Activated B cell treated with CpG ODN at 0.5 μM for 24 hours (primary cell): ENCODE measurements at places on chromosomes 6 and 20.

- no peak for DNase-seq
Measured at GRCh38 chr6:108897371-108897770, 49.1 kb downstream of the ARMC2 start.

- peak; percentile 20 for DNase-seq
Measured at GRCh38 chr6:5214570-5215052, 46.1 kb downstream of the LYRM4 start.

DNA sequence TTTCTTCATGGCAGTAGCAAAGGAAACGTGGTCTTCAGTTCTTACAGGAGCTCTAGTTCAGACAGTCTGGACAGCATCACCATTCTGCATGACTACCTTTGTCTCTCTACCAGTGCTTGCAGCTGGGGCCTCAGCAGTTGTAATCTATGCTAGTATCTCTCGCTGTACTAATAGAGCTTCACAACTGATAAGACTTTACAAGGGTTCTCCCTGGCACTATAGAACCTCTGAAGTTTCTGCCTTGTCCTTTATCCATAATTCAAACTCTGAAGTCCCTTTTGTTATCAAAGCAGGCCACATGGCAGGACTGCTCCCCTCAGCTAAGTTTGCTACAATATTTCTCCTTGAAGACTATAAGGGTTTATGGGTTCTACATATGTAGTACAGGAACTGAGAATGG lies 842.1 kb upstream of the ADGRB3 start:
- DNase-seq = no peak

- no peak for DNase-seq
Measured at GRCh38 chr6:139325125-139325524, 33.3 kb upstream of the TXLNB start.

DNA sequence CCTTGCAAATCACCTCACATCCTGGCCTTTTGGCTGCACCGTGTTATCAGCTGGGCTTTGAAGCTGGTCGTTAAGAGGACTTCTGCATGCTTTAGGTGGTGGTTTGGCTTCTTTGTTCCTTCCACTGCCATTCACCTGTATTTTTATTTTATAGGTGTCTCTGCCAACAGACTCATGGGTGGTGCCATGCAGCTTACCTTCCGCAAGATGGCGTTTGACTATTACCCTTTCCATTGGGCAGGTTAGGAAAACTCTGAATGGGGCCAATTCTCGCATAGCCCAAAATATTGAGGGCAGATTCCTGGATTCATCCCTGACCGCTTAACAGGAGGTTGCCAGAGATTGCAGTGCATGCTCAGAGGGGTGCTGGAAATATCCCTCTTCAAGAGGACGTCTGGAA lies 32.4 kb downstream of the TAF11 start:
- no peak for DNase-seq

GRCh38 chr6:24910331-24910960 lies 25.3 kb downstream of the RIPOR2 start:
- peak; percentile 65 for DNase-seq

DNA sequence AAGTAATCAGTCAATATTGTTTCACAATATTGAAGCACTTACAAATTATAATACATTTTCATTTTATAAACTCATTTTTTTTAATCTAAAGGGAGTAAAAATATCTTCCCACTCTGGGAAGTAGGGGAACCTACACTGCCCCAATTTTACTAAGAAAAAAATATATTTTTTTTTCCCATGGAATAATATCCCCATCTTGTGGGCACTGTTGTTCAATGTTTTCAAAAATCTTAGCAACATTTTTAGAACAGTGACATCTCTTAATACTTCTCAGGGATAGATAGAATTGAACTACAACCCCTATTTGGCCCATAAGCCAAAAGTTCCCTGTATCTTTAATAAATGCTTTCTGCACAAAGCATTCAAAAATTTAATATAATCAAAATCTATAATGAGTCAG lies 42.9 kb downstream of the ARHGAP18 start:
- DNase-seq = no peak

DNA sequence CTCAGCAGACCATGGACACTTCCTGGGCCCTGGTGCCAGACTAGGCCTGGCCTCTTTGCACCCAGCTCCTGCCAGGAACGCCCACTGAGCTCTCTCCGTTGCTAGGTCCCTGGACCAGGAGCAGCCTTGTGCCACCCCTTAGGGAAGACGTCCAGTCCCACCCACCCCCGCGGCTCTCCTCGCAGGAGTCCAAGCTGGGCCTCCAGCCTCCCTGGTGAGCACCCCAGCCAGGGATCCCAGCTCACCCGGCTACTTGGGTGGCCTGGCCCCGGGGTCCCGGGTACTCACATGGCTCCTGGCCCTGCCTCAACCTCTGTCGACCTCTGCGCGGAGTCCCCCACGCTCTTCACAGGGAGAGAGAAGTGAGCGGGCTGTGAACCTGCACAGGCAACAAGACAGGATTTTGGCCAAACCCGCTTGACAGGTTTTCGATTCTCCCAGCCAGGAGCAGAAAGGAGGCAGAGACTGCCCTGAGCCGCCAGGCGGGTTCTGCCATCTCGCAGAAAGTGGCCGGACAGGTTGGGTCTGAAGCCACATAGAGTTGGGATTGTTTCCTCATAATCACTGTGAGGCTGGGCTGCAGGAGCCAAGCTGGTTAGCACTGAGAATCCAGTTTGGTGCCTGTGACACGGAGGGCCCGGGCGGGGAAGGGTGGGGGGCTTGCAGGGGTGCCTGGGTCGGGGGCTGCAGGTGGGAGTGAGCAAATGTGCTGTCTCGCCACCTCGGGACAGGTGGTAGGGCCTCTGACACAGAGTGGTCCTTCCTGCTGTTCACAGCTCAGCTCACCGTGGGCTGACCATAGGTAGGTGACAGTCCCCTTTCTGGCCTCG lies at the start of gene RBBP8NL:
Gene RBBP8NL (minus strand): TSS at position 368 of the 830 bp plus-strand sequence. CDS start 7,892 bp downstream, outside the sequence.
- DNase-seq = no peak

DNA sequence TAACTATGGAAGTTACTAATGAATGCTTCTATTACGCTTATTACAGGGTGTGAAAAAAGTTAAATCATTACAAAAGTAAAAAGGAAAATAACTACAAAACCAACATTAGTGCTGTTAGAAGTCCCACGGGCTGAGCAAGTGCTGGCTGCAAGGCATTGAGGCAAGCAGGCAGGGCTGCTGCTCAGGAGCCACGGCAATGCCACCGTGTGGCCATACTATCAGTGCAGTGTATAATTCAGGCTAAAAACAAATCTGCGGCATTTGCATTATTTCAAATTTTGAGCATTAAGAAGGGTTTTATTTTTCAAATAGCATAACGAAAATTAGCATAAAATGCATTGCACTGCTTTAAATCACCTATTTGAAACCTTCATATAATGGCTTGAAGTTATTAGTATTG lies 17.1 kb downstream of the IFNGR1 start:
- no peak for DNase-seq

DNA sequence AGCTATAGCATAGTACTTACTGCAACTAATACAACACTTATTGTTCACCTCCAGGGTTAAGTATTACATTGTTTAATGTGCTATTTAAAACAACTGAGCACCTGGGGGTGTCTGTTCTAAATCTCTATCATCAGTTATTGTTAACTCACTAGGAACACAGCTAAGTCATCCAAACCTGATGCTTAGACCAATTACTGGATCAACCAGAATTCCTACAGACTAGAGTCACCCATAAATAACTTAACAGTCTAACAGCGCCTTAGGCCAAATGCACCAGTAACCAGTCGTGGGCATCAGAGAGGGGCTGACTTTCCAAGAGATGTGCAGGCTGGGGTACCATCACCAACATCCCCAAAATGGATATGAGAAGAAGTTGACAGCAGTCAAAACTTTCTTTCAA lies 110.7 kb downstream of the ADTRP start:
- no peak for DNase-seq

- DNase-seq = peak; percentile 57
Measured at GRCh38 chr20:25042531-25043498, 15.1 kb downstream of the ACSS1 start.

GRCh38 chr20:401682-402495 lies 6.2 kb upstream of the RBCK1 start:
- no peak for DNase-seq

GRCh38 chr6:111782887-111783466 lies 90.3 kb downstream of the FYN start:
- no peak for DNase-seq

- DNase-seq = peak; percentile 66
Measured at GRCh38 chr6:12060780-12061609, 48.9 kb downstream of the HIVEP1 start.

GRCh38 chr20:38547288-38548085 lies 33.5 kb upstream of the ADIG start:
- no peak for DNase-seq

DNA sequence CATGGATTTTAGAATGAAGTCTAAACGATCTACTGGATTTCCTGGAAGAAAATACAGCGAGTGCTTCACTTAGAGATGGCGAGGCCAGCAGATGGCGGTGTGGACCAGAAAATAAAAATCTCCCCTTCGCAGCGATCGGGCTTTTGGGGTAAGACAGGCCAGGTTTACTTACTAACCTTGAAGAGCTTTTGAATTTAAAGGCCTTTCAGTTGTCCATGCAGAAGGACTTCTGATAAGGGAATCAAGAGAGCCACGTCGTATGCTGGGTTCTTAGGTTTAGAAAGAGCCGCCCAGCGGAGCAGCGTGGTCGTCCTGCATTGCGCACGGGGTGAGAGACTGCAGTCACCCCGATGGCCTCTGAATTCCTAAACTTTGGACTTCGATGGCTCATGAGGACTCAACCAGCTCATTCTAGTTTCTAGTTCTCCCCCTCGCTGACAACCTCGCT lies 125.2 kb upstream of the RALGAPA2 start:
- no peak for DNase-seq

DNA sequence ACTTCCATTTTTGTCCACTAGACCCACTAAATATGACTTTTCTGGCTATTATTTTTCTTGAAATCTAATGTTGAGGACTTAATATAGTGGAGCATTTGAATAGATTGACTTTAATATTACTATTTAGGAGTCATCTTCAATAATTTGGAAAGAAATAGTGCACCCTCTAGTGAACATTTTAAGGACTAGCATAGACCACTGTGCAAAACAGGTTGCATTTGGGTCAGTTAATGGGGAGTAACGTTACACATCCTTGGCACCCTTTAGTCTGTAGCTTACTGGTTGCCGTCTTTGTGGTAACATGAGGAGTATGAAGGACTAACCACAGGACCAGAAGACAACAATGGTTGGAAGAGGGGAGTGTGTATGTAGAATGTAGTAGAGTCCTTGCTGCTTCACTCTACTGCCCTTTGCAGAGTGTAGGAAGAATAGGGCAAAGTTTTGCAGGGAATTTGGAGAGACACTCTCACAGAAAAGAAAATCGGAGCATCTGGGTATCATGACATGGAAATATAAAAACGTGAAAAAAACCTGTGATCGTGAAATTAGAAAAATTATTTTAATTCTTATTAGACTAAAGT lies 25.2 kb downstream of the RFPL4B start:
- no peak for DNase-seq

GRCh38 chr6:82015043-82015442 lies 232.5 kb downstream of the IBTK start:
- no peak for DNase-seq

DNA sequence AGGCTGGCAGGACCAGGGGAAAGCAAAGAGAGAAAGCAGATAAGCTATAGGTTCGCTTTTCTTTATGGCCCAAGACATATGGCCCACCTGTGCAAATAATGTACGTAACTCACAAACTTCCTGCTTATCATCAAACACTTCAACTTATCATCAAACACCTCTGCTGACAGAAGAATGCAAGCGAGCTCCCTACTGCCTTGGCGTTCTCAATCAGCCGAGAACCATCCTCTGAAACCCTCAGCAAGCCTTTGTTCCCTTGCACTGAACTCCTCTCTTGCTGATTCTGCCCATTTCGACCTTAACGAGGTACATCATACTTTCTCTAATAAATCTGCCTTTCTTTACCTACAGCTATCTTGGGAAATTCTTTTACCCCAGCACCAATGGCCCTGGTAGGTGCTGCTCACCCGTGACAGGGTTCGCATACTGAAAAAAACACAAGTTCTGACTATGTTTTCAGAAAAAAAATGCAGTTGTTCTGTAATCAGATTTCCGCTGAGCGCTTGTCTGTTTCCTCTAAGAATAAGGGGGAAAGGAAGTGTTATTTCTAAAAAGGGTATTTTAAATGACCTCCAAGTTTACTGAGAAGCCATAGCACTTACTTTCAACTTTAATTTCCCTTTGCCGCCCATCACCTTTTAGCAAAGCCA lies 28.3 kb downstream of the SERPINB6 start:
- no peak for DNase-seq

DNA sequence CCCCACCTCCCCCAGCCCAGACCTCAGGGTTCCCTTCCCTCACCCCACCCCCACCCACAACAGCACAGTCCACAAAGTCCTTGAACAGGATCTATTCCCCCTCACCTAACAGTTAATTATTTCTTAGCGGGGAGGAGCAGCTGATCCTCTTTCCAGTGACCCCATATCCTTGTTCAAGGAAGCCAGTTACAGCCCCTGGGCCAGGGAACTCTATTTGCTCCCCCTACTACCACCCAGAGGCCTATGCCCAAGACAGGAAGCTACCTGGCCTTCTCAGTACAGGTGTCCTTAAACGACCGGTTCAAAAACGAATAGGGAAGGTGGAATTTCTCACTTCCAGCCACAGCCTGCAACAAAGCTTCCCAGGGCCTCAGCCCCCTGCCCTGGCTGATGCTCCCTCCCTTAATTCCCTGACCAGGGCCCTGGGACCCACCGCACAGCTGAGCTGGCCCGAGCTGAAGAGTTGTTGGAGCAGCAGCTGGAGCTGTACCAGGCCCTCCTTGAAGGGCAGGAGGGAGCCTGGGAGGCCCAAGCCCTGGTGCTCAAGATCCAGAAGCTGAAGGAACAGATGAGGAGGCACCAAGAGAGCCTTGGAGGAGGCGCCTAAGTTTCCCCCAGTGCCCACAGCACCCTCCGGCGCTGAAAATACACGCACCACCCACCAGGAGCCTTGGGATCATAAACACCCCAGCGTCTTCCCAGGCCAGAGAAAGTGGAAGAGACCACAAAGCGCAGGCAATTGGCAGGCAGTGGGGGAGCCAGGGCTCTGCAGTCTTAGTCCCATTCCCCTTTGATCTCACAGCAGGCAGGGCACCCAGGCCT lies 778 bp downstream of the MCCD1 start:
- no peak for DNase-seq

- DNase-seq = no peak
Measured at GRCh38 chr6:56483929-56484328, 158.8 kb downstream of the DST start.

- no peak for DNase-seq
Measured at GRCh38 chr6:108142240-108142639, 23.6 kb upstream of the NR2E1 start.

DNA sequence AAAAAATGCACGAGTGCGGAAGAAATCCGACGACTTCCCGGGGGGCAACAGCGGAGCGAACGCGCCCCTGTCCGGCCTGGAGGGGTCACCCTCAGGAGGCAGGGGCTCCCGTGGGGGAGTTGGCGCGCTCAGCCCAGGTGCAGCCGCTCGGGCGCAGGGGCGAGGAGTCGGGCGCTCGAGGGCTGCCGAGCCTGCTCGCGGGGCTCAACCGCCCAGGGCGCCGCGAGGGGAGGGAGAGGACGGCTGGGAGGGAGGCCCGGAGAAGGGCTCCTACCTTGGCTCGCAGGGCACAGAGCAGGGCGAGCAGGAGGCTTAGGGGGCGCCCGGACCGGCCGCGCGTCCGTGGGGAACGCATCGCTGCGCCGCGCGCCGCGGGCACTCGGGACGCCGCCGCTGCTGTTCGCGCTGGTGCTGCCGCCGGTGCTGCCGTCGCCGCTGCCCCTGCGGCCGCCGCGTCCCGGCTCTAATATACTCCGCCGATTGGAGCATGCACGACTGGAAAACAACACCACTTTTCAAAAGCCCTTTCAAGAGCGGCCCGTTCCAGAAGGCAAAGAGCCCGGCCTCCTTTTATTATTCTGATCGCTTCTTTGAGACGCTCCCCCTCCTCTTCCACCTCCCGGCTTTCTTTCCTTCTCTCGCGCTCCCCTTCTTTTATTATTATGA lies 490 bp downstream of the JAG1 start:
- peak; percentile 22 for DNase-seq

GRCh38 chr20:3431109-3431508 lies 23.6 kb upstream of the DNAAF9 start:
- DNase-seq = no peak
